ENCODE measurements at places on chromosomes 11 and 22.

- no peak for DNase-seq
These were observed 145.7 kb upstream of the TEAD1 start for GRCh38 chr11:12528487-12528886.

GRCh38 chr11:30816959-30817880, 231.1 kb upstream of the MPPED2 start:
- no peak for DNase-seq

DNA sequence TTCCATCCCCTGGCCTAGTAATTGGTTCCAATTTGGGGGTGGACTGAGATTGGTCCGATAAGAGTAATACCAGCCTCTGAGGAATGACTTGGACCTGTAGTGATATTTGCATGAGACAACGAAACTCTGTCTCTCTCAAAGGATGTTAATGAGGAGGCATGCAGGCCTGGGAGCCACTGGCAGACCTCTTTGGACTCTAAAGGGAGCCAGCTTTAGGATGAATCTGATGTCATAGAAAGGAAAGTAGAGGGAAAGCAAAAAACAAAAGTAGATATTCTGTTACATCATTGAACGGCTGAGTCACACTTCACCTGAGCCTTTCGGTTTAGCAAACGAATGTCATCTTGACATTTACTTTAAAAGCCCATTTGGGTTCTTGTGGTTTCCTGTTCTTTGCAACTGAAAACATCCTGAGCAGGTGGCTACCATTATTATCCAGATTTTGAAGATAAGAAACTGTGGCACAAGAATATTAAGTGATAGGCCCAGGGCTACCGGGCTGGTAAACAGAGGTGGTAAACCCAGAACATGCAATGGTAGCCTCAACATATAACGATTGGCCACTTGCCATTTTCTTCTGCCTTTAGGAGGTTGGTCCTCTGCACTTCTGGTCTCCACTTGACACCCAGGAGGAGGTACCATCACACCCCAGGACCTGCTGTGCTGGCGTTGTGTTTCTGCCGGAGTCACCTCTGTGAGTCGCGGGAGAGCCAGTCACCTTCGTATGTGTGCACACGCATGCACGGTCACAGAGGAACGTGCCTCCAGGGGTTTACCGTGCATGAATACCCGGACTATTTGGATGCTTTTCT, 42.7 kb downstream of the RTL6 start:
- DNase-seq = peak; percentile 83

DNA sequence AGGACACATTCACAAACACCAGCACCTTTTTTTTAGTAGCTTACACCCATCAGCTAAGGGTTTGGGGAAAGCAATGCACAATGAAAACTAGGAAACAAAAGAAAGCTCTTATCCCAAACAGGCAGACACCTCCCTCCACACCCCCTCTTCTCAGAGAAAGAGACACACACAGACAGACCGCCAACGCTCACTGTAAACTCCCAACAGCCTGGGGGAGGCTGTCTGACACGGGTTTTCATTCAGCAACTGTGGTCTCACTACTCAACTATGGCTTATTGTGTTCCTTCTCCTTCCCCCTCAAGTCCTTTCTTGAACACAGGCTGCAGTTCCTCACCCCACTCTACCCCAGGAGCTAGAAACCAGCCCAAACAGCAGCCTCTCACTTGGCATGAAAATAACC, 123.4 kb downstream of the C11orf58 start:
- DNase-seq = no peak

DNA sequence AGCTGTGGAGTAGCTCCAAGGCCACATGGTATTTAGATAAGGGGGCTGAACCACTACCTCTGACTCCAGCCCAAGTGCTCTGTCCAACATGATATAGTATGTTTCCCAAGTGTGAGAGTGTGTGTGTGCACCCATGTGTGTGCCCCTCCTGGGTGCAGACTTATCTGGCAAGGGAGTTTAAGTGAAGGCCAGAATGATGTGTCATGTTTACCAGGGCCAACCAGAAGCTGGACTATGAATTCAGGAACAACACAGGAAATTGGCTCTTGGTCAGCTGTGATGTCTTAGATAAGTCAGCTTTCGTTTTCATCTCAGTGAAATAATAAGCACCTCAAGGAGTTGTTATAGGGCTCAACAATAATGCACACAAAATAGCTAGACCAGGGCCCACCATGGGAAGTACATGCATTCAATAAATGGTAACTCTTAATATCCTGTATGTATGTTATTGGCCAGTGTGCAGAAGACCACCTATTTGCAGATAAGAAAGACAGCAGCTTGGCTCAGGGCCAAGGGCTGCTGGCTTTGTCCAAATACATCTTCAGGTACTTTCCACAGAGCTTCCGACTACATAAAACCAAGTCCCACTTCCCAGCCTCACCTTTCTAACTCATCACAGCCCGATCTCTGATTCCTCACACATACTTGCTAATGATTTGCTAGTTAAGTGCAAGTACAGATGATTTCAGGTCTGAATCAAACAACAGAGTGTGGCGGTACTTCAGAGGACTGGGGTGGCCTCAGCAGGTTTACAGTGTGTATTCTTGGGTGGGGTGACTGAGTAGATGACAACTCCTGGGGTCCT, 120.9 kb downstream of the ME3 start:
- DNase-seq = no peak

GRCh38 chr11:120021391-120021953, 116.4 kb downstream of the TRIM29 start:
- DNase-seq = no peak

GRCh38 chr11:134754521-134755198, 342.6 kb upstream of the B3GAT1 start:
- DNase-seq = no peak

DNA sequence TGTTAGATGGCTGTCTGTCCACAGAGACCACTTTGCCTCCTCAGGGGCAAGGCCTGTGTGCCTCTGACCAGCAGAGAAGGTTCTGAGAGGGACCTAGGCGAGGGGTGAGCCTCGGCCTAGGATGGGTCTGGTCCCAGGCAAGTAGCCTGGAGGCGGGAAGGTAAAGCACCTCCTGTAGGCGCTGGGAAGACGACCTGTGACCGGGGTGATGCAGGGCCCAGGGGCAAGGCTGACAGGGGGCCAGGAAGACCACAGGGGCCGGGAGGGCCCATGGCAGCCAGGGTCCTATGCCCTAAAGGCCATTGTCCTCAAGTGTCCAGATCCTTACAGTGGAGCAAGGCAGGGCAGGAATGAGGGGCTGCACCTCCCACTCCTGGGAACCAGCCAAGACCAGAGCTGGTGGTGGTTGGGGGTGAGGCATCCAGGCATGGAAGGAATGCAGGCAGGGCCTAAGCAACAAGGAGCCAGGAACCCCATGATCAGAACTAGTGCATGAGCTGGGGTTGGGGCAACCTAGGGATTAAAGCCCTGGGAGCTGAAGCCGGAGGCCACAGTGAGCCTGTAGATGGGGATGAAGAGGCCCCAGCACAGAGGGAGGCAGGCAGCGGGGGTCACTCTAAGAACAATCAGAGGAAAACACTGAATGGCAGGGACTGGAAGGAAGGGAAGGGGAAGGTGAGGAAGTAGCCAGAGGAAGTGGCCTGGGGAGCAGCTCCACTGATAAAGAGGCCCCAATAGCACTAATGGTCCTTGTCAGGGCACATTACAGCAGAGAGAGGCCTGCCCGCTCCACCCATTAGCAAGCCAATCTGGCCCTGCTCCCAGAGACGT, 32.9 kb upstream of the KLHL35 start:
- DNase-seq = no peak

DNA sequence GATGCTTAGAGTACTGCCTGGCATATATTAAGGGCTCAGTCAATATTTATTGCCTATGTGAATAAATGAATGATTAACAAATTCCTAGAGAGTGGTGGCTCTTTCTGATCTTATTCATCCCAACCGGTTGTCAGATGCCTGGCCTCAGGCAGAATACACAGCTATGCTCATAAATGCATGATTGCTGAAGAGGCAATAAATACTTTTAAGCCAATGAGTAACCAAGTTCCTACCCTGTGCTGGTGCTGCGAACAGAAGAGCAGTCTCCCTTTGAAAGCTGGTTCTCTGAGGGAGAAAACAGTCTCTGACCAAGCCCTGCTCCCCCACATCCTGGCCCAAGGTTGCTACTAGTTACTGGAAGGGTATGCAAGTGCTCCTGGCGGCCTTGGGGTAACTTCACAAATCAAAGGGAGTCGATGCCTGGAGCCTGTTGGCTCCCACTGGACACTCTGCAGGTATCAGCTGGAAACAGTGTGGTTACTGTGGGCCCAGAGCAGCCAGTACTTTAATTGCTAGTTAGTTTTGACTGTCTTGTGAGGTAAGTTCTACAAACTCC, 2.8 kb downstream of the USH1C start:
- no peak for DNase-seq

- DNase-seq = no peak
These were observed 99.0 kb downstream of the FAR1 start for GRCh38 chr11:13767471-13767870.

GRCh38 chr11:12695221-12695794, 21.1 kb downstream of the TEAD1 start:
- DNase-seq = no peak

DNA sequence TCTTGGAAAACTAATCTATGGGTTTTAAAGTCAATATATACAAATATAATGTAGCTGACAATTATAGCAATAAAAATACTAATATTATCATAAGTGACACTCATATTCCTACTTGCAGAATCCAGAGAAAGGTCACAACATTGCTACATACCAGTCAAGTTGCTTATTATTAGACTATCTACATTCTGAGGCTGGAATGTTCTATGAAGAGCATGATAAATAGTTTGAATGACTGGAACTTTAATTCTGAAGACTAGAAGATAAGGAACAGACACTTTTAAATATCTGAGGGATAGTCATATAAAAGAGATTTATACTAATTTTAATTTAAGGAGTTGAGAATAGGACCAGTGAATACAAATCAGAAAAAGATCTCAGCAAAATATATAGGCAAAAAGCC, 146.0 kb downstream of the GUCY1A2 start:
- no peak for DNase-seq

DNA sequence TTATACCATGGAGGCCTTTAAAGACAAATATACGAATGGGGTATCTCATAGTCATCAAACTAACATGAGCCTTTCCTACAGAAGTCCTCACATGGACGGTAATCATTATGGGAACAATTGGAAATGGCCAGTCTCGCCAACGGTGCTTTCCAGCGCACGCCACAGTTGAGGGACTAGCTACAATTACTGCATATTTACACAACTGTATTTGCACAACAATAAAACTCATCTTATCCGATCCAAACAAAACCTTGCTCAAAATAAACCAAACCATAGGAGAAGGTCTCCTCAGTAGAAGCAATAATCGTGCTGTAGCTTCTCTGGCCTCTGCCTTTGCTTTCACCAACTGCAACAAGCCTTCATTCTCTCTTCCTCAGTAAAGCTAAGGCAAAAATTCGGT, 5.9 kb downstream of the CADM1 start:
- DNase-seq = no peak

GRCh38 chr11:33770236-33770635, 4.1 kb downstream of the FBXO3 start:
- DNase-seq = no peak

DNA sequence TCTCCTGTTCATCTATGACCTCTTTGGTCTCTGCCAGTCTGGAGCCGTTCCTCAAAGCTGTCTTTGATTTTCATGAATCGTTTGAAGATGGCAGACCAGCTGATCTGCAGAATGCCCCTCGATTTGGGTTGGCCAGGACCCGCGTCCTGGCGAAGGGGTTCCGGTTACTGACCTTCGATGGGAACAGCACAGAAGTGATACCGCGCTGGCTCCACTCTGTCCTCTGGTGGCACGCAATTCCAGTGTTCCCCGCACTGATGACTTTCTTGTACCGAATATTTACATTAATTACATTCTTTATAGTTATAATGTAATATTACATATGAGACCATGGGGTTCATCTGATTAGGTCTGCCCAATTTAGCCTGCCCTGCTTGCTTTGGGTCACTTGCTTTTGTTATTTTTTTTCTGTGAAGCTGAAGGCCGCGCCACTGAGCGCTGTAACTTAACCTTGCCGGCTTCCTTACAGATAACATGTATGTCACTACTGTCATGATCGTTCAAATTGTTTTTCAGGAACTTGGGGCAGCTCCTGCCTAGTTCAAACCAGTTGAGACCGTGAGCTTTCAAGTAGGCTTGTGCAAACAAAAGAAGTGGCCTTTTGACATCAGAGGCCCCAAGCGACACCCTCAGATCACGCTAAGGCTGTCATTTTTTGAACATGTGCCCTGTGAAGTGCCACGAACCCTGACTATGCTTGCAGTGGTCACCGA, 4.1 kb upstream of the USP18 start:
- DNase-seq = no peak

- no peak for DNase-seq
These were observed 344.4 kb upstream of the CADM1 start for GRCh38 chr11:115848611-115849010.

DNA sequence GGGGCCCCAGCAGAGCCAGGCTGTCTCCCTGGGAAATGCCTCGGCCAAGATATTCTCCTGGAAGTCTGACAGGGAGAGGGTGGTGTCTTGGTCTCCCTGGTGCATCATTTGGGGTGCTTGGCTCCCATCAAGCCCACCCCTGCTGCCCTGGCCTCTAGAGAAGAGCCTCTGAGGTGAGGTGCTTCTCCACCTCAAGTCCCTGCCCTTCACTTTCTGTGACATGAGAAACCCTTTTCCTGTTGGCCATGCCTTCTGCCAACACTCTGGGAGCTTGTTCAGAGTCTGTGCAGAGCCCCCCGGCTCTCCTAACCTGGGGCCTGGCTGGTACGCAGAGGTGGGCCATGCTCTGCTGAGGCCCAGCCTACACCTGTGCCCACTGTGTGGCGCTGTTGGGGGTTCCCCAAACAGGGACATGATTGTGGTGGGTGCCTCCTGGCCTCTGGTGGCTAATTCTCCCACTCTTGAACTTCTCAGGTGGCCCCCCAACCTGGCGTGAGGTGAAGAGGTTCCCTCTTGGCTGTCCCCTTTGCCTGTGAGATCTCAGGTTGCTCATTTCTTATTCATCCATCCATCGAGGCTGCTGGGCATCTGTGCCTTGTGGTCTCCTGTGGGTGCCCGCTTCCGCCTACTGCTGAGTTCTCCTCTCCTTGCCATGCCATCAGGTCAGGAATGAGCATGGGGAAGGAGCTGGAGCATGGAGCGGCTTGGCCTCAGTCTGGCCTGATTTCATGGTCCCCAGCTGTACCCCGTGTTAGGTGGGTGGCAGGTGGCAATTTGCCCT, 19.2 kb upstream of the DGCR8 start:
- peak; percentile 7 for DNase-seq

- peak; percentile 49 for DNase-seq
These were observed 19.0 kb downstream of the CHST1 start for GRCh38 chr11:45646275-45646927.

DNA sequence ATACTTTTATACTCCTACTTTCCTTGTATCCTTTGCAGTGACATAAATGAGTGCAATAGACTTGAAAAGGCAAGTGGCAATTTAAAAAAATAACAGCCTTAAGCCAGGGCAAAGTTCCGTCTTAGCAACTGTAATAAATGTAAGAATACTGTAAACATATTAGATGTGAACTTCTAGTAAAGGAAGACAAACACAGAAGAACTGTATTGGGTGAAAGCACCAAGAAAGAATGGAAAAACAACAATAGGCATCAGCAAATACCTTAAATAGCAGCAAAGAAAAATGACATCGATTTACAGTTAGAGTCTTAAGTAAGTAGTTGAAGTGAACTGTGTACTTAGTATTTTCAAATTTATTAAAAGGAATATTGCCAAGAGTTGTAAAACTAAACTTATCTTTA, 75.5 kb upstream of the TP53AIP1 start:
- DNase-seq = no peak

GRCh38 chr11:63567044-63567840, 4.1 kb upstream of the PLAAT2 start:
- DNase-seq = peak; percentile 95

- DNase-seq = no peak
These were observed 32.9 kb upstream of the TRIM29 start for GRCh38 chr11:120170741-120171261.
